ENCODE measurements at places on chromosomes 6 and 20.

- DNase-seq = peak; percentile 11
- no peaks in the 10 kb centered on the region for H3K27me3 ChIP-seq
Observed at GRCh38 chr6:156857573-156857972, 80.4 kb downstream of the ARID1B start.

GRCh38 chr6:157527471-157527907 is 146.5 kb downstream of the ZDHHC14 start:
- peaks cover 6% of the 10 kb centered on the region for H3K27me3 ChIP-seq
- DNase-seq = peak; percentile 56
- peaks cover 40% of the 10 kb centered on the region for H3K4me1 ChIP-seq
- peak overlapping the region; percentile 64 for H3K27ac ChIP-seq
- H3K36me3 ChIP-seq = peaks cover 28% of the 10 kb centered on the region

DNA sequence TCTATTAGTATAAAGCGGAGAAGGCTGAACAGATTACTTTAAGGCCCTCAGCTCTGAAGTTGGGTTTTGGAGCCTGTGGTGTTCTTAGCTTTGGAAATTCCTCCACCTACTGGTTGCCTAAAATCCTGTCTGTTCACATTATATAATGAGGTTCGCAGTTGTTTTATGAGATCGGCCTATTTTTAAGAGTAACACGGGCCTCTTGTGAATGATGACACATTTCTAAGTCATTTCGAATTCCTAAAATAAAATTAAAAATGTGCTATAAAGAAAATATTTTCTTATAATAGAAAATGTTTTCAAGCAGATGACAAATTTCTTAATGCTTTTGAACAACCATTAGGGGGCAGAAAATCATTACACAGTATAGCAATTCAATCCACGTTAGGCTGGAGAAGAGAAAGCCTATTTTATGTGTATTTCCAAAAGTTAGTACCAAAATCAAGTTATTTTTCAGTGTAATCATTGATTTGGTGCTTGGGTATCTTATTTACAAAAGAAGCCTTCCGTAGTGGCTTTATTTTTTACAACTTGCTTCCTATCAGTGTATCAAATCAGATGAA is 15.8 kb upstream of the FAM8A1 start:
- H3K36me3 ChIP-seq = no peaks in the 10 kb centered on the region
- H3K27me3 ChIP-seq = peaks cover 9% of the 10 kb centered on the region
- no peak for DNase-seq
- H3K4me3 ChIP-seq = no peak overlapping the region
- H3K27ac ChIP-seq = no peak overlapping the region

DNA sequence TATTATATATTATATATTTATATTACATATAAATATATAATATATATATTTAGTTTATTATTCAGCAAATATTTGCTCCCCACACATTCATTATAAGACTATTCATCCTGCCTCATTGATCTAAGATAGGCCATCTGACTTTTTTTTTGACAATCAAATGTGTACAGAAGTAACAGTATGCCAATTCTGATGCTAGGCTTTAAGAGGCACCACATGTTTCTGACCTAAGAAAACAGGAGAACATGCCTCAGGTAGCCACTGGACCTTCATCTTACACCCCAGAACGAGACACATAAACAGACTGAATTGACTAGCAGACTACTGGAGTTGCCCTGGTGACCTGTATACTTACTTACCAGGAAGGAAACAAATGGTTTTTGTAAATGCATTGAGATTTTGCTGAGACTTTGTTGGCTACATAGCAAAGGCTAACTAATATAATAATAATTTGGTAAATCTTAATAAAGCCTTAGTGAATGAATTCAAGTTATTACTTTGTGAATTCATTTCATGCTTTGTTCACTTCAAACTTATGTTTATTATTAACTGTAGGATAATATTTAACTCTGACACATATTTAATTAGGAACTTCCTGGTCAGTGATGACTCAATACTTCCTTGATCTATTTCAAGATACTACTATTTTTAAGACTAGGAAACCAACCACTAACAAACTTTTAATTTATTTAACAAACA is 13.4 kb upstream of the MYO6 start:
- H3K27ac ChIP-seq = no peak overlapping the region
- no peaks in the 10 kb centered on the region for H3K4me1 ChIP-seq
- no peak overlapping the region for H3K4me3 ChIP-seq
- DNase-seq = no peak

DNA sequence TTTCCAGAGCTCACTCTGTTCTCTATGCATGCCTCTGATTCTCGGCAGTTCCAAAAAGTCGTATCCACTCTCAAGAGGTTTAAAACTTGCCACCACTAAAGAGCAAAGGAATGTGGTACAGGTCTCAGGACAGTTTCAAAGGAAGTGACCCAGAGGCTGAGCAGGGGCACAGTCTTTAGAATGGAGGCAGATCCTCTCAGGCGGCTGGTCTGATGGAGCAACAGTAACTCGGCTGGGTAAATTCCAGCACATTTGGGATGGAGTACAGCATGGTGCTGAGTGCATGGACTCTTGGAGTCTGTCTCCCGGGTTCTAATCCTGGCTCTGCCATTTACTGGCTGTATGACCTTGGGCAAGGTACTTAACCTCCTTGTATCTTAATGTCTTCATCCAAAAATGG is 88.1 kb upstream of the BACH2 start:
- H3K27me3 ChIP-seq = peaks cover 9% of the 10 kb centered on the region
- peaks cover 48% of the 10 kb centered on the region for H3K4me1 ChIP-seq
- H3K4me3 ChIP-seq = no peak overlapping the region
- no peak overlapping the region for H3K27ac ChIP-seq
- H3K36me3 ChIP-seq = no peaks in the 10 kb centered on the region
- DNase-seq = no peak

DNA sequence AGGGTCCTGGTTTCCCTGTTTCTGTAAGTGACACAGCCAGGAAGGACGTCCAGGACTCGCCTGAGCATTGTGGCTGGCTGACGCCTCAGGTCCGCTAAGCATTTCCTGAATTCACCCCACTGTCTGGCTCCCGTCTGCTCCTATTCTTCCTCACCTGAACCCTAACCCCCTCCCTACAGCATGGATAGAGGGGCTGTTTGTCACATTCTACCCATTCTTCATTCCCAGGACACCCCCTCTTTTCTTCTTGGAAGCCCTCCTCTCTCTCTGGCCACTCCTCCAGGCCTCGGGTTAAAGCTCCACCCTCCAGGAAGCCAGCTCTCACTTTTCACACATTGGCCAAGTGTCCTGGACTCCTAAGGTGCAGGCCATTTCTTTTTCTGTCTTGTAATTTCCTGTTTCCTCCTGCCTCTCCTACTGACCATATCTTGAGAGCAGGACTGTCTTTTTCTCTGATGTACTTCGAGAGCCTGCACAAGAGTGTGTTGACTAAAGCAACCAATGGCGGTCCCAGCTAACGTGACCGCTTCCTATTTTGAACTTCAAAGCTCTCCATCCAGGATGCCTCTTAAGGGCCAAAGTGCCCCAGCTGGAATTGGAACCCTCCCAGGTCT is 24.2 kb upstream of the MYMX start:
- H3K36me3 ChIP-seq = no peaks in the 10 kb centered on the region
- H3K4me1 ChIP-seq = peaks cover 5% of the 10 kb centered on the region
- H3K27ac ChIP-seq = no peak overlapping the region
- H3K4me3 ChIP-seq = no peak overlapping the region
- no peak for DNase-seq

GRCh38 chr6:119612176-119612891 is 262.8 kb upstream of the MAN1A1 start:
- no peak overlapping the region for H3K4me3 ChIP-seq
- H3K36me3 ChIP-seq = no peaks in the 10 kb centered on the region
- peaks cover 9% of the 10 kb centered on the region for H3K27me3 ChIP-seq
- DNase-seq = no peak
- H3K4me1 ChIP-seq = peaks cover 11% of the 10 kb centered on the region

- no peak overlapping the region for H3K4me3 ChIP-seq
- DNase-seq = no peak
- no peaks in the 10 kb centered on the region for H3K36me3 ChIP-seq
Observed at GRCh38 chr6:43095939-43096338, 19.8 kb downstream of the PTK7 start.

DNA sequence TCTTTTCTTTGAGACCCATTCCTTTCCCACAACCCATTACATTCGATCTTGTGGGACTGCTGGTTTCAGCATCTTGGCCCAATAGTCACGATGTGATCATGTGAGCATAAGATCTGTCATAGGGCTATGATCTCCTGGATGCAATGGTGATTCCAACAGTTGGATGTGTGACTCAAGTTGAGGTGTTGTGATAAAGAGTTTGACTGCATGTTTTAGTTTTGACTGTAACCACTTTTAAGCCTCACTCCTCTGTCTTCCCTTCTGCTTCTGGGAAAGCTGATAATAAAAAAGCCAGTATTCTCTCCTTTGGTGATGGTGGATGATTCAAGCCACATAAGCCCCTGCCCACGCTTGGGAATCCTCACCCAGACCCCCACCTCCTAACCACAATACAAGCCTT is 117.0 kb upstream of the ASCC3 start:
- H3K27ac ChIP-seq = no peak overlapping the region
- no peaks in the 10 kb centered on the region for H3K36me3 ChIP-seq
- H3K27me3 ChIP-seq = no peaks in the 10 kb centered on the region
- no peak for DNase-seq
- H3K4me3 ChIP-seq = no peak overlapping the region
- no peaks in the 10 kb centered on the region for H3K4me1 ChIP-seq

DNA sequence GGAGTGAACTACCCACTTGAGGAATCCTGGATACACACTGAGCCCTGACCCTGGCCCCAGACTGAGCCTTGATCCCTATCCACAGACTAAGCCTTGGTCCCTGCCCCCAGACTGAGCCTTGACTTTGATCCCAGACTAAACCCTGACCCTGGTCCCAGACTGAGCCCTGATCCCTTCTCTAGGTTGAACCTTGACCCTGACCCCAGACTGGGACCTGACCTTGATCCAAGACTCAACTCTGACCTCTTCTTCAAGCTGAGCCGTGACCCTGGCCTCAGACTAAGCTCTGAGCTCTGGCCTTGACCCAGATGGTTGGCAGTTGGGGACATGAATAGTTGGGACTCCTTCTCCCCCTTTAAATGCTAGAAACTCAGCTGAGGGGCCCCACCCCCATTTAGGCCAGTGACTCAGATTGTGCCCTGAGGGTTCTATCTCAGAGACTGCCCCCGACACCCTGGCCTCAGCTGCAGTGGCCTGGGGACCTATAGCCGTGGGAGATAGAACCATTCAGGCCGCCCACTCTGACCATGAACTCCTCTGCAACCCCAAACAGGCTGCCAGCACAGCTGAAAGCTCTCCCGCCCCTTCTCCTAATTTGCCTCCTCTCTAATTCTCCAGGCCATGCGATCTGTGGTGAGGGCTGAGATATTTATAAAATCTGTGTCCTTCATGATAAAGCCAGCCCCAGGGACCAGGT is 84.7 kb downstream of the DLGAP4 start:
- no peak overlapping the region for H3K27ac ChIP-seq
- H3K27me3 ChIP-seq = peaks cover 3% of the 10 kb centered on the region
- H3K36me3 ChIP-seq = no peaks in the 10 kb centered on the region
- no peaks in the 10 kb centered on the region for H3K4me1 ChIP-seq

DNA sequence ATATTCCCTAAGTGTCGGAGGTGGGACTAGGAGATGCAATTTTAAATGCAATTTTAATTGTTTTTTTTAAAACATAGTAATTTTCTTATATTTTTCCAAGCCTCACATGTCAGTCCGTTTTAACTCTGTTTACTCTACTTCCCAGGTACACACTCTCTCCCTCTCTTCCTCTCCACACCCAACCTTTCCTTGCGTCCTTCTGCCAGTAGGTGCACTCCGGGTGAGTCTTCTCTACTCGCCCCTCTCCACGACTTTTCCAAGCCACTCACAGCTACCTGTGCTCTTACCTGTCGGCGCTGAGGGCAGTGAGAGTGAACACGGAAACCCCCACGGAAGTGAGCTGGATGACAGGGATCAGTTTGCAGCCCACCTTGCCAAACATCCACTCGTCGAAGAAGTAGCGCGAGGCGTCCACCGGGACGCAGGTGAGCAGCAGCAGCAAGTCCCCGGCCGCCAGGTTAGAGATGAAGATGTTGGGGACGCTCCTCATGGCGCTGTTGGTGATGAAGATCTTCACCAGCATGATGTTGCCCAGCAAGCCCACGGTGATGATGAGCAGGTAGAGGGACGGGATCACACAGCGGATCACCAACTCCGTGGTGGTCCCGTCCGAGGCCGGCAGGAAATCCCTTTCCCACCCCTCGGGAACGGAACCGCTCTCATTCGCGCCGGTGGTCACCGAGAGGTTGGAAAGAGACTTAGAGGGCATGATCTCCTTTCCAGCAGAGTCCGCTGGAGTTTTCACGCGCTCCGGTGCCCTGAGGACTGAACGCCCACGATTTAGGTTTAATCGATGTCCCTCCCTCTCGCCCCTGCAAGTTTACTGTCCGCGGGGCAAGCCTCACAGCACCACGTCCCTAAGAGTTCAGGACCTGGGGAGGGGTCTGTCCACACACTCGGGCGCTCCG is 44.5 kb upstream of the GJE1 start:
- H3K4me3 ChIP-seq = no peak overlapping the region
- H3K27ac ChIP-seq = no peak overlapping the region
- H3K36me3 ChIP-seq = no peaks in the 10 kb centered on the region
- H3K4me1 ChIP-seq = no peaks in the 10 kb centered on the region
- peaks cover 23% of the 10 kb centered on the region for H3K27me3 ChIP-seq

GRCh38 chr6:156432543-156432942 is 344.6 kb upstream of the ARID1B start:
- no peaks in the 10 kb centered on the region for H3K36me3 ChIP-seq
- H3K4me3 ChIP-seq = no peak overlapping the region
- H3K27me3 ChIP-seq = no peaks in the 10 kb centered on the region
- no peak for DNase-seq

DNA sequence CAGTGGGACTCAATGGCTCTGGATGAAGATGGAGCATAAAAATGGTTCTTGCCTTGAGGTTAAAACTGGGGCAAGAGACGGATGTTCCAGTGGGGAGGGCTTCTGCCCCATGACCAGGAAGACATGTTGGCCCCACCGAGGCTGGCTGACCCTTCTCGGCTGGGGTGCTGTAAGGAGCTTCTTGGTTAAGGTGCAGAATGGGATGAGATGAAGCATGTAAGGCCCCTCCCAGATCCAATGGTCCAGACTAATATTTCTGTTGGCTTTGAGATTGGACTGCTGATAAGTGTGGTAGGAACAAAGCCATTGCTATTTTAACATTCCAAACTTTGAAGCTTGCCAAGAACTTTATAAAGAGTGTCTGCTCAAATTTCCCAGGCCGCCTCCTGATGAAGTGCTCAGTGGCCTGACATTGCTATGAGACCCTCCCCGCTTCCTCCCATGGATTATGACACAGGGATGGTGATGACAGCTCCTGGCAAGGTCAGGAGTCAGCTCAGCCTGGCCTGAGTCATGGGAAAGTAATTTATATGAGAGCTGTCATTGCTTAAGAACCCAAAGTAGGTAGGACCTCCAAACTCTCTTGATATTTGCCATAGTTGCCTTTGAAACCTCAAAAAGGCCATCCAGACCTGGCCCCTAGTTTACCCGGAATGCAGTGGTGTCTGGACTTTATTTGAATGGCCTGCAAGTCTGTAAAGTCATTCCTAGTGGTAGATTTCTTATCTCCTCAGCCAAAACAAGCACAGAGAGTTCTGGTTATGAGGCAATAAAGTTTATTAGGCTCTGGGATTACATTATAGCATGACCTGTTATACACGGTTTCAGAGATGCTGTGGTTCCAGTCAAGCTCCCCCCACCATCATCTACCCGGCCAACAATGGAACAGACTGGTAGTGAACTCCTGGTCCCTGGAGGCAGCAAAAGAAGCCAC is 55.2 kb downstream of the TGM2 start:
- peaks cover 7% of the 10 kb centered on the region for H3K27me3 ChIP-seq
- H3K36me3 ChIP-seq = no peaks in the 10 kb centered on the region
- DNase-seq = no peak

- no peak for DNase-seq
- no peak overlapping the region for H3K4me3 ChIP-seq
- no peak overlapping the region for H3K27ac ChIP-seq
- H3K27me3 ChIP-seq = no peaks in the 10 kb centered on the region
- peaks cover 12% of the 10 kb centered on the region for H3K4me1 ChIP-seq
- peaks cover 37% of the 10 kb centered on the region for H3K36me3 ChIP-seq
Observed at GRCh38 chr6:87540539-87540938, 49.2 kb downstream of the RARS2 start.
